ENCODE measurements at places on chromosomes 4 and X.

DNA sequence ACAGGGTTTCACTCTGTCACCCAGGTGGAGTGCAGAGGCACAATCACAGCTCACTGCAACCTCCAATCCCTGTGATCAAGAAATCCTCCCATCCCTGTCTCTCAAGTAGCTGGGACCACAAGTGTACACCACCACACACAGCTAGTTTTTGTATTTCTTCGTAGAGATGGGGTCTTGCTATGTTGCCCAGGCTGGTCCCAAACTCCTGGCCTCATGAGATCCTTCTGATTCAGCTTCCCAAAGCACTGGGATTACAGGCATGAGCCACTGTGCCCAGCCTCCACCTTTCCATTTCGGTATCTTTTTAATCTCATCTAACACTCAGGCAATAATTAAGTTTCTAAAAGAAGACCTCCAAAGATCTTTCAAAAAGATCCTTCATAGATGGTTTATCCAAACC lies 22.9 kb downstream of the ADGRA3 start:
- no peak for DNase-seq

GRCh38 chr4:139416073-139416673 lies 37.7 kb upstream of the RAB33B start:
- peak; percentile 52 for DNase-seq

- DNase-seq = no peak
Observed at GRCh38 chrX:9866633-9867032, 80.4 kb downstream of the SHROOM2 start.

DNA sequence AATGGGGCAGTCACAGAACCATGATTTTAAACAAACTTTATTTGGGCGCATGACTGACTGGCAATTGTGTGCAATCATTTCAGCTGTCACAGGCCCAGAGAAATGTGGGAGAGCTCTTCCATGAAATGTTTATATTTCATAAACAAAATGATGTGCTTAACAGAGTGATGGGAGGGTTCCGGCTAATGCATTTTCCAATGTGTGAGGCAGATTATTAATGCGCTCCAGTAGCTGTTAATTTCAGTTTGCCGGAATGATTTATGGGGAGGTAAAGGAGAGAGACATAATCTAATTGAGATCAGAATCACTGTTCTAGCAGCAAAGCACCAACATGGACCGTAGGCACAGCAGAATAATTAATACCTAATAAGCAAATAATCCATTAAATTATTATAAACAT lies 55.6 kb downstream of the NKX6-1 start:
- no peak for DNase-seq

DNA sequence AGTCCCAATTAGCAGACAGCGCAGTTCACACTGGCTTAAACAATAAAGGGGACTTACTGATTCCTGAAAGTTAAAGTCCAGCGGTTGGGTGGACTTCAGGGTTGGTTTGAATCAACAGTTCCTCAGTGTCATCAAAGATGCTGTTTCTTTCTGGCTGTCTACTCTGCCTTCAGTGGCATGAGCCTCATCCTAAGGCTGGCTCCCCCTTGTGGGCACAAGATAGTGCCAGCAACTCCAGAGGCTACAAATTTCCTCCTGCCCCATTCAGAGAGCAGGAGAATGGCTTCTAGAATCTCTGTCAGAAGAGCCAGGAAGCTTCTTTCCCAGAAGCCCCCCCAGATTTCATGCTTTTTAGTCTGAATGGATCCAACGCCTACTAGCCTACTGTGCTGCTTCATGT lies 82.4 kb upstream of the MTM1 start:
- DNase-seq = no peak

DNA sequence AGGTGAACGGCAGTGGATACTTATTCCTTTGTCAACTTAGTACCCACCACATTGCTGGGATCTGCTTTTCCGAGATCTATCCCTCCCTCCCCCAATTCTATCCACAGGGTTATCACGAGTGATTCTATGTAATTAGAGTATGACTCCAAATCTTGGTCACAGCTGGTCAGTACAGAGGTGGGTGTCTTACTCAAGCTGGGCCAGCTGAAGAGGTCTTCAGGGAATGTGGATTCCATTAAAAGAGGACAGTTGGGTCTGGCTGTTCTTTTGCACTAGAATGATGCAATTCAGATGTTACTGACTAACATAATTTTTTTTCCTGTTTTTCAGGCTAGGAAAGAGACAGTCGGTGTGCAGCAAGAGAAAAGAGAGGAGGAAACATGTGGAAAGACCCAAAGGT lies 92.3 kb downstream of the HS3ST1 start:
- DNase-seq = no peak

DNA sequence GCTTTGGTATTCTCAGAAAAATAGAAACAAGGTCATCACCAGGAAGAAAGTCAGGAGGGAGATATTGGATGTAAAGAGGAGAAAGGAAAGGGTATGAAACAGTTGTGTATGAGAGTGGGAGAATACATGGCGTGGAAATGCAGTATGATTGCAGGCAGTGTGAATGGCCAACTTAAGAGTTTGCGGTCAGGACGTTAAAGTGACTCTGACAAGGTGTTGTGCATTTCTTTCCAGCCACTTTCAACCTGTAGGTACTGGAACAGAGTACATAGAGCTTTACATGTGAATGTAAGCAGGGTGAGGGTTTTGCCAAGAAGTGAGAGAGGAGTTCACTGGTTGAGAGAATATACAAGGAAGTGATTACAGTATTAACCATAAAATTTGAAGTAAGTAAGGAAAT lies 15.7 kb downstream of the ATP10D start:
- no peak for DNase-seq

GRCh38 chr4:95124906-95125504 lies 367.2 kb downstream of the BMPR1B start:
- DNase-seq = no peak

DNA sequence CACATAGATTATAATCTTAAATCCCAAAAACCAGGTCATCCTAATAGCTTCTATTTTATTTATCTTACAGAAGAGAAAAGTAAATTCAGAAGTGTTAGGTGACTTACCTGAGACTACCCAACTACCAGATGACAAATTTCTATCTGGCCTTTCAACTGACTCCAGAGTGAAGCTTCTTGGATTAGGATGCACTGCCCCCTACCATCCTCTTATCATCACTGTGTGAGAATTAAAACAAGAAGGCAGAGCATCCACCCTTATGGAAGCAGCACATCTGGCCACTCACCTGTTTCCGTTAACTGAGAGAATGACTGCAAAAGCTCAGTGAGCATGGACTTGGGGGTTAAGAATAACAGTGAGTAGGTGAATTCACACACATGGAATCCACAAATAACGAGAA lies 502.6 kb upstream of the TECRL start:
- no peak for DNase-seq

- DNase-seq = no peak
Observed at GRCh38 chrX:155615938-155616337, 3.2 kb upstream of the TMLHE start.

DNA sequence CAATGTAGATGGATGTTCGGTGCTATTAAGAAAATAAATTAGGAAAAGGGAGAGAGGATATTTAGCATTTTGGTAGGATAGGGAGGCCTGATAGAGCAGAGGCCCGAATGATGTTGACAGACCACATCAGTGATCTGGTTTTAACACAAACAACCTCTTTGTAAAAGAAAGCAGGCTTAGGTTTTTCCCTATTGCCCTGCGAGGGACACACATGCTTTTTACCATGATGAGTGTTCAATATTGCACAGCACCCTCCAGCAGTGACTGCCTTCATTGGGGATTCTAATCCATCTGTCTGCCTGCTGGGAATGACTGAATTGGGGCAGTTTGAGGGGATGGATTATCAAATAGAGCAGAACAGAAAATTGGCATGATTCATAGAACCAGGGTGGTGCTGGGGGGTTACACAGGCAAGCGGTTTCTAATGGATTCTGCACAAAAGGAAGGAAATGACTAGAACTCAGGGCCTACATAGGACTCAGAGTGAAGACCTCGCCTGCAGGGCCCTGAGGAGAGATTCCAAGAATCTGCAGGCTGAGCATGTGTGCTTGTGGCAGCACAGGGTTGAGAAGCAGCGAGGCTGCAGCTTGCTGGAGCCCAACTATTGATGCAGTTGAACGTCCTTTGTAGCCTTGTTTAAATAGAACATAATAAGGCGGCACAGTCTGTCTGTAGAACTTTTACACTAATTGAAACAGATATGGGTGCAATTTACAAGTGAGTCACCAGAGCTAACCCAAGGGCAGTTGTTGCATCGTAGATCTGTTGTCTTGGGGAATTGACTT lies 58.0 kb downstream of the RHOH start:
- DNase-seq = peak; percentile 30

- DNase-seq = no peak
Observed at GRCh38 chr4:15147714-15148113, 145.4 kb downstream of the CPEB2 start.

DNA sequence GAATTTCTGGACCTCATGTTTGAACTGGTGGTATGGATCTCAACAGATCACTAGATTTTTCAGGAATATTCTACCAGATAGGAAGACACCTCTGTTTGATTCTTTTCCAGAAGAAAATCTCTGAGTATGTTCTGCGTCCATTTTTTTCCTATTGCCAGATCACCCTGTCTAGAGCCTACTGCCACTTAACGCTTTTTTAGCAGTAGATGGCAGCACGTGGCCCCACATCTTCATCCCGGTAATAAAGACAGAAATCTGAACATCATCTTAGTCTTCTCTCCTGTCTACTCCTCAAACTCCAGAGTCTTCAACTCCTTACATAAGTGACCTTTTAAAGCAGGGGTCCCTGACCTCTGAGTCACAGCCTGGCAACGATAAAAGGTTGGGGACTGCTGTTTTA lies 184.7 kb downstream of the TMA16 start:
- DNase-seq = no peak

GRCh38 chrX:13376857-13377549 lies 57.1 kb upstream of the ATXN3L start:
- DNase-seq = no peak

DNA sequence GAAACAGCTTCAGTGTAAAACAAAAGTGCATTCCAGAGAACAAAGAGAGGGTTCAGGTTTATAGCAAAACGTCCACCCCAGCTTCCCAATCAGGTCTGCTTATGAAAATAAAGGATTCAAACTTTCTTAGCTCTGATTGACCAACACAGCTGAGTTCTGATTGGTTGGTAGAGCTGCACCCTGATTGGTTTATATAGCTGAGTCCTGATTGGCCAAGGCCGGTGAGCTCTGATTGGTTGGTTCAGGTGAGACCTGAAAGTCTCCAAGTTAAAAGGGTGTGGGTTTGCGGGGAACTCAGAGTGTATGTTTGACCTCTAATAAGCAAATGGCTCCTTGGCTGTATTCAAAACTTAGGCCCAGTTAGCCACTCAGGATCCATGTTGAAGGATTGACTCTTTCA lies 20.9 kb downstream of the CLRN2 start:
- no peak for DNase-seq

DNA sequence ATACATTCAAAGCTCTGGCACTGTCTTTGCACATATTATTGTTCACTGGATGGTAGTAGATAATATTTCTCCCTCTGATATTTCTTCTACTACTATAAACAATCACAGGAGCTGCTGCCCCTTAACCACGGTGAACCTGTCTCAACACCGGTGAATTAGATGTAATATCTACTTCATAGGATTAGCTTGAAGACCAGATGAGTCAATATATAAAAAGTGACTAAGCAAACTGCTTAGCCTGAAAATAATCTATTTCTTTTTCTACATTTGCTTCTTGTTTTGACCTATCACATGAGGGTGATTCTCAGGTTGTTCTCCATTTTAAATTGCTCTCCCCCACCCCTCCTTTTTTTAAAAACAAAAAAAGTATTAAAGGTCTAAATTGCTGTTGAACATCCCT lies 645.5 kb downstream of the ANKRD50 start:
- DNase-seq = no peak

DNA sequence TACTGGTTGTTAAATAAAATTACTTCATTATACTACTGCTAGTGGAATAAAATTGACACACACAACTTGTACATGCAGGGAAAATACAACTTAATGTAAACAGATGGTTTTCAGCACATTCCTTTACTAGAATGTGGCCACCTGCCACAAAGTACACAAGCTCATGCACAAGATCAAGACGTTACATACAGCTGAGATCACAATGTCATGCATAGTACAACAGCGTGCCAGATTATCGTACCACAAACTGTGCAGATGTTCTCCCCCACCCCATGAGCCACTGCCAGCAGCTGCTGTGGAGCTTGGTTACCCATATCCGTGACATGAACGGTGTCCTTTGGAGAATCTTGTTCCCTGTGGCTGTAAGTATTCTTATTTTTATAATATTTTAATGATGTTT lies 27.7 kb downstream of the FBXO8 start:
- no peak for DNase-seq

DNA sequence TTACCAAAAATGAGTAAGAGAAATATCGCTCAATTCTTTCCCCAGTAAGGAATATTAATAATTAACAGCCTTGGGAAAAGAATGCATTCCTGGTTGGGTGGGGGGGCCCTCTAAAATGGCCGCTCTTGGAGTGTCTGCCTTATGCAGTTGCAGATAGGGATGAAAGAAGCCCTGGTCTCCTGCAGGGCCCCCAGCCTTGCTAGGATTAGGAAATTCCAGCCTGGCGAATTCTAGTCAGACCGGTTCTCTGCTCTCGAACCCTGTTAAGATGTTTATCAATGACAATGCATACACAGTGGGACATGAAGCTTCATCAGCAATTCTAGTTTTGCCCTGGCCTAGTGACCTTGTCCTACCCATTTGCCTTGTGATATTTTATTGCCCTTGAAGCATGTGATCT lies 1047.7 kb upstream of the GRID2 start:
- DNase-seq = no peak

DNA sequence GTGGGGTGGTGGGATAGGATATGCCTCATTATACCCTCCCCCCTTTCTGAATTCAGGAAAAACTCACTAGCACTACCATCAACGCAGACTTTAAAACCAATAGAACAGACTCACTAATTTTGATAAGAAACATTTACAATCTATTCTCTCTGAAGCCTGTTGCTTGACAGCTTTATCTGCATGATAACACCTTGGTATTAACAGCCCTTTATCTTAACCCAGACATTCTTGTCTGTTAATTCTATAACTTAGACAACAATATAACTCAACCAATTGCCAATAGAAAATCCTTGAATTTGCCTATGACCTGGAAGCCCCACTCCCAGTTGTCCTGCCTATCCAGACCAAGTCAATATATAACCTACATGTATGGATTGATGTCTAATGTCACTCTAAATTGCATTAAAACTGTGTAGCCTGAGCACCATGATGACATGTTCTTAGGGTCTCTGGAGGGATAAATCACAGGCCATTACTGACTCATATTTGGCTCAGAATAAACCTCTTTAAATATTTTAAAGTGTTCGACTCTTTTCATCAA lies 1.5 kb upstream of the UGT2A3 start:
- DNase-seq = no peak
